ENCODE measurements at places on chromosomes 16 and 17.

DNA sequence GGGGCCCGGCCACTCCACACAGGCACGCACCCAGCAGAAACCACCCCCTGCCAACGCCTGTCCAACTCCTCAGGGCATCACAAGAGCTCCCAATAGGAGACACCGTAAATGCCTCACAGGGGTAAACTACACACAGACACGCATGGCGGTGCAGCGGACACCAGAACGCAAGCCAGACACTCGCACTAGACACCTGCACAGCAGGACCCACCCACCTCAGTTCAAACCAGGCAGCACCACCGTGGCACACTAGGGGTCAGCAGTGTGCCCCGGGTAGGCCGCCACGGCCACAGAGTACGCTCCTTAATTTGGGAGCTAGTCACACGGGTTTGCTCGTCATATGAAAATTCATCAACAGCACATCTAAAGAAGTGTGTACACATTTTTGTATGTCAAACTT lies 3.4 kb downstream of the SLC38A10 start:
- peak; percentile 85 for DNase-seq

DNA sequence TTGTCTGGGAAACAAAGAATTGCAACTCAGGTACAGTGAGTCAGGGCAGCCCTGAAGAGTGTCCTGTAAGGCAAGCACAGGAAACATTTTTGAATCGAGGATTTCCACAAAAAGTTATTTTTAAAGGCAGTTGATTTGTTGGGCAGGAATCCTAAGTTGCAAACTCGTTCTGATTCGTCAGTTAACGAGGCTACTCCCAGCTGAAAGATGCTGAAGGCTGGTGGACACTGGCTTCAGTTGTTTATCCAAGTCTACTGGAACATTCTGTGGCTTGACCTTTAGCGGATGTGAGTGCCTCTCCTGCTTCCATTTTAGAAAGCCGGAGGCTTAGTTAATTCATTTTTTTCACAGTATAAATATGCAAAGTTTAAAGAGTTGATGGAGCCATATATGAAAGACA lies 84.2 kb downstream of the KCNJ12 start:
- DNase-seq = no peak

GRCh38 chr17:72569148-72569946 lies 448.5 kb downstream of the SOX9 start:
- DNase-seq = no peak

DNA sequence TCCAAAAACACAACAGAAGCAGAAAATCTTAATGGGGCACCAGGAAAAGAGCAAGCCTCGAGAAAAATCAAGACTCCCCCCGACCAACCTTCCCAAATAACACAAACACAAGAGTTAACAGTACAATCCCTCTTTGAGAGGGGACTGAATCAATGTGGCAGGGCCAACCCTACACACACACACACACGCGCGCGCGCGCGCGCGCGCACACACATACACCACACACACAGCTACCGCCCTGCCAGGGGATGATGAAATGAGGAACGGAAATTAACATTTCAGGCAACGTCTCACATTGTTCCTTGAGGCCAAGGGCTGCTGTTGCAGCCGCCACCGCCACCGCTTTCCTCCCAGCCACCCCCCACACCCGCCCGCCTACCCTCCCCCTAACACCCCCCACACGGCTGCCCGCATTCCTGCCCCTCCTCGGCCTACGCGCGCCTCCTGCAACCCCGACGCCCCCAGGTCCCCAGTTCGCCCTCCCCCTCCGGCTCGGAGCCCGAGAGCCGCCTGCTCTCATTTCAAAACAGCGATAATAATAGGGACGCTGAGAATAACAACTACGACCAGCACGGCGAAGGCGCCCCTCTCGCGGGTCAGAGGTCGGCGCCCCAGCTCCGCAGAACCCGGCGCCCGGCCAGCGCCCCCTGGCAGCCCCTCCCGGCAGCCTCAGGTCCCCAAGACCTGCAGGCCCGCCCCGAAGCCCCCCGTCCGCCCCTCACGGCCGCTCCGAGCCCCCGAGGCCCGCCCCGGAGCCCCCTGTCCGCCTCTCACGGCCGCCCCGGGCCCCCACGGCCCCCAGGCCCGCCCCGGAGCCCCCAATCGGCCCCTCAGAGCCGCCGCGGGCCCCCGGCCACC lies 1.1 kb downstream of the ANKRD11 start:
- DNase-seq = peak; percentile 91

GRCh38 chr16:12753203-12754023 lies 50.3 kb downstream of the CPPED1 start:
- no peak for DNase-seq

DNA sequence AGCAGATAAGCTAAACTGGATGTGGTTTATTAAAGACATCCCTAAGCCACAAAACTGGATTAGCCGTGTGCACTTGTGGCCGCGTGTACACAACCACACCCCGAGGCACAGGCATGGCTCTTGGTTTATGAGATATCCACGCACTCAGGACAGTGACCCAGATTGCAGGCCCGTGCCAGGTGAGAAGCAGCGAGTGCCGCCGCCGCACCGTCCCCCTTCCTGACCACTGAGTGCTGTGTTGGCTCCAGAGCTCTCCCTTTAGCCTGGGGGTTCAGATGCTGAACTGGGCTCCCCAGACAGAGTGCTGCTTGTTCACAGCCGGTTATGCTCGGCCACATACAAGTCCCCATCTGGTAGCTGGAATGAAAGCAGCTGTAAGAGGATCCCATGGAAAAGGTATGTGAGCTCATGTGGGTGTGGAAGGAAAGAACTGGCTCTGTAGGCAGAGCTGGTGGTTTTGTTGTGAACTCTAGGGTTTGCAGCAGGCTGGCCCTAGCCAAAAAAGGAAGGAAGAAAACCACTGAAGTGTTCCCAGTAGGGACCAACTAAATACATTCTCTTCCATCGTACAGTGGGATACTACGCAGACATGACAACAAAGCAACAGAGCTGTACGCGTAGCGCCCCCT lies 29.5 kb downstream of the KNOP1 start:
- no peak for DNase-seq

DNA sequence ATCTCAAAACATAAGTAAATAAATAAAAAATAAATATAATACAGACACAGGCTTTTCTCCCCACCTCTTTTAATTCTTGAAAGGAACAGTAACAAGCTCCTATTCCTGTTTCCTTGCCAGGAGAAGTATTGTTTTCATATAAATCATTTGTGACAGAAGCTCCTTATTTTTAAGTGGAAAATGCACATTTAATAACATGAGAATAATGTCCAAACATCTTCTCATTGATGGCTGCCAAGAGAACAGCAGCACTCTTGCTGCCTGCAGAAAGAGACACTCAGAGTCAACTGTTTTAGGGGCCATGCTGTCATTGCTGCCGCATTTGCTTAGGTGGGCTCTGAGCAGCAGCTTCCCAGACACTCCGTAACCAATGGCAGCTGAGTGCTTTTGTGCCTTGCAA lies 580.1 kb downstream of the WWOX start:
- no peak for DNase-seq

DNA sequence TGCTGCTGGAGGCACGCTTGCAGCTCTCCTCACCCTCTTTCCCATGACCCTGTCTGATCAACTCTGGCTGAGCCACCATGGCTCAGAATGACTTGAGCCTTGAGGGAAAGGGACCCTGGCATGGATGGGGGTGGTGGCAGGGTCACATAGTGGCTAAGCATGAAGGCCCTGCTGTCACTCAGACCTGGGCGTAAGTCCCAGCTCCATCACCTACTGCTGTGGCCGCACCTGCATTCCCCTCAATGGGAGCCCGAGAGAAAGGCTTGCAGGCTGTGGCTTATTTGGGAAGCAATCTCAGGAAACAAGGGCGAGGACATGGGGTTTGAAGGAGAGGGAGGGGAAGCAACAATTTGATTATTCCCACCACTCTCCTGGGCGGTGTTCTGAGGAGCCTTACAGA lies 17.7 kb upstream of the RAP1GAP2 start:
- DNase-seq = no peak

- no peak for DNase-seq
Observed at GRCh38 chr17:45260204-45260783, 1.6 kb downstream of the SPATA32 start.

DNA sequence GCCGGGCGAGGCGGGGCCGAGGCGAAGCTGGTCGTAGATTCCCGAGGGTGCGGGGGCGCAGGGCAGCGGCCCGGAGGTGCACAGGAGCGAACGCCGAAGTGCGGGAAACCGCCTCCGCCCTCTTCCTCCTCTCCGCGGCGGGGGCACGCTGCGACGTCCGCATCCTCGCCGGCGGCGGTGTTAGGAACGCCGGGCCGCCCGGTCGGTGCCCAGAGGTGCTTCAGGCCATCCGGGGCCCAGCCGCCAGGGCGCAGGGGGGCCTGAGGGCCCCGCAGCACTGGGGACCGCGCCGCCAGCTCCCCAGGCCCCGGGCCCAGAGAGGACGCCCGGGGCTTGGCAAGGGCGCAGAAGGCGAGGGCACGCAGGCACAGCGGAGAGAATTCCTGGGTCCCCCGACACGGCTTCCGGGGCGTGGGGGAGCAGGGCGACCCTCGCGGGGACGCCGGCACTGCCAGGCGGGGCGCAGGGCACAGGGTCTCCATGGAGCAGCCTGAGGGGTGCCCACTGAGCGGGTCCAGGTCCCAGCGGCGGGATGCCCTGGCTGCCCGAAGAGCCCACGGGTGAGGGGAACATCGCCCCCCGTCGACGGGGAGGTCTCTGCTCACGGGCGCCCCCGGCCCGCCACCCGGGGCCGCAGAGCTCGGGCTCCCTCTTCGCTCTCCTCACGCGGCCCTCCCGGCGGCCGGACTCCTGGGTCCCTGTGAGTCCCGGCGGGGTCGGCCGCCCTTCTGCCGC lies 576 bp downstream of the EPOP start:
- peak; percentile 60 for DNase-seq

DNA sequence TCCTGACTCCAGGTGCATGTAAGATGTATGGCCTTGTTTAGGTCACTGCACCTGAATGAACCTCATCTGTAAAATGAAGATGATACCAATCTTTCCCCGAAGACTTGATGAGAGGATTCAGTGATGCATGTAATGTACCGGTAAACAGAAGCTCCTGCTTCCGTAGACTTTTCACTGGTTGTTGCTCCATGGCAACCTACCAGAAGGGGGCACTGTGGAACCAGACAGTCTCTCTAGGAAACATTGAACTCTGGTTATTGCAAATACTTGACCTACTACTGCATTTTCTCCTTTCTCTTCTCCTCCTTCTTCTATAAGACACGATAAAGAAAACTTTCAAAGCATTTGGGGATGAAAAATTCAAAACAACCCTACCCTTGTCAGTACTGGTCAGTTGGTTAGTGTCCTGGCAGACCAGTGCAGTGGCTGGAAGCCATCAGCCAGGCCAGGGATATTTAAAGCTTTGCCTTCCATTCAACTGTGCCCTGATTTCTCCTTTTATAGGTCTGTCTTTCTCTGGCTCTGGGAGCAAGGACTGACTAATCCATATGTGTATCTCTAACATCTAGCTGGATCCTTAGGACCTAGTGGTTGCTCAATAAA lies 667.4 kb upstream of the SALL1 start:
- DNase-seq = peak; percentile 9
